Thyroid gland (tissue), 4 donors: ENCODE measurements at places on chromosomes 7 and 10.

- H3K27me3 ChIP-seq, result no peaks in the 10 kb centered on the region
- H3K36me3 ChIP-seq, result no peaks in the 10 kb centered on the region
- H3K4me3 ChIP-seq, result peak overlapping the region; percentile 44
- DNase-seq, result peak; percentile 17
- peaks cover 17% of the 10 kb centered on the region for H3K4me1 ChIP-seq
These were observed 735 bp downstream of the JCAD start for GRCh38 chr10:30058570-30059132.

- peak overlapping the region; percentile 15 for H3K27ac ChIP-seq
- no peaks in the 10 kb centered on the region for H3K27me3 ChIP-seq
- H3K36me3 ChIP-seq, result no peaks in the 10 kb centered on the region
- H3K4me1 ChIP-seq, result peaks cover 12% of the 10 kb centered on the region
- no peak overlapping the region for H3K4me3 ChIP-seq
These were observed 12.2 kb downstream of the PLAC9 start for GRCh38 chr10:80144696-80145131.

- no peak for DNase-seq
- H3K27me3 ChIP-seq, result no peaks in the 10 kb centered on the region
- no peaks in the 10 kb centered on the region for H3K36me3 ChIP-seq
- peaks cover 11% of the 10 kb centered on the region for H3K4me1 ChIP-seq
- no peak overlapping the region for H3K27ac ChIP-seq
These were observed 73.4 kb downstream of the HIPK2 start for GRCh38 chr7:139704308-139704879.

DNA sequence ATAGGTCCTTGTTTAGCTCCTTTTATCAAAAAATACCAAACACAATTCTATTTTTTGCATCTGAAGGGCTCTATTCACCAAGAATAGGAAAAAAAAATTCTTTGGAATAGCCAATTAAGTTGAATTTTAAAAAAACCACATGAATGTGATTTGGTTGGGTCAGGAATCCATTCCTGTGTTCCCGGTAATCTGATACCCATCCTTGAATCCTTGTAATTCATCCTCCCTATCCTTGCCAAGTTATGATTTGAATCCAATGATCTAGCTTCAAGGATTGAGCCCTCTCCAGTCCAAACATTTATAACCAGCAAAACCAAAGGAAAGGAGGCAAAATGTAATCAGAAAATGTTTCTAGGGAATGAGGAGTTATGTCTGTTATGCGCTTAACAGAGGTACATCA lies 86.6 kb downstream of the CFAP58 start:
- no peaks in the 10 kb centered on the region for H3K27me3 ChIP-seq
- DNase-seq, result no peak
- H3K4me3 ChIP-seq, result no peak overlapping the region
- no peaks in the 10 kb centered on the region for H3K36me3 ChIP-seq

DNA sequence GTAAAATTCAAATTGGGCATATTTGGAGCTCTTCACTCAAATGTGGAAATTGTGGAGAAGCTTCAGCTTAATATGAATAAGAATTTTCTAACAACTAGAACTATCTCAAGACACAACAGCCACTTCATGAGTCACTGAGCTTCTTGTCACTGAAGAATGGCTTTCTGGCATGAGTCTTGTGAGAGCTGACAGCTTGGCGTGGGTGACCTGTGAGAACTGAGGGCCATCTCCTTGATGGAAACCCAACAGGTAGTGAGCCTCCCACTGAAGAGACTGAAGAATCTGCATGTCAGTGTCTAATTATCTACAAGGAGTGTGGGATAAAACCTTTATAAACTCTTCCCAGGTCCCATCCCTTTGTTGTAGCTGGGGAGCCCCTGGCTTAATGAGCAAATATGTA lies 66.0 kb downstream of the CLEC2L start:
- no peak for DNase-seq
- H3K27ac ChIP-seq, result no peak overlapping the region
- H3K4me1 ChIP-seq, result no peaks in the 10 kb centered on the region
- H3K4me3 ChIP-seq, result no peak overlapping the region
- peaks cover 7% of the 10 kb centered on the region for H3K36me3 ChIP-seq
